ENCODE measurements at places on chromosomes 12 and 14. TPM values are rescaled to one million over a fixed set of nuclear protein-coding genes. Genes with fewer than 3 reads are reported as not detected.

The CD4 gene
- 290 TPM for total RNA-seq

The DGLUCY gene
- 58.1 TPM for total RNA-seq

The TGM1 gene
- 3.7 TPM for total RNA-seq

The ASB2 gene
- total RNA-seq: 40.6 TPM

The APOLD1 gene
- 4.4 TPM for total RNA-seq

The RBP5 gene
- total RNA-seq: 0.21 TPM

The TEX52 gene
- 0.19 TPM for total RNA-seq

The KRT6B gene
- not detected for total RNA-seq

The GPD1 gene
- total RNA-seq: 0.10 TPM

The CLEC4E gene
- not detected for total RNA-seq

The GPR137C gene
- 0.12 TPM for total RNA-seq

The C3AR1 gene
- 0.94 TPM for total RNA-seq

The MMP17 gene
- 0.48 TPM for total RNA-seq

The PMCH gene
- total RNA-seq: not detected

The BDKRB2 gene
- total RNA-seq: 0.12 TPM

The FAM90A1 gene
- 0.41 TPM for total RNA-seq

The ST8SIA1 gene
- total RNA-seq: 9.5 TPM

The NKX2-1 gene
- not detected for total RNA-seq

The SLC25A21 gene
- total RNA-seq: not detected

The PARP2 gene
- total RNA-seq: 47.3 TPM

The RTL1 gene
- total RNA-seq: not detected

The LRRC9 gene
- not detected for total RNA-seq

The TSPAN9 gene
- 0.87 TPM for total RNA-seq

The PLA2G1B gene
- total RNA-seq: not detected

The PCED1B gene
- 136 TPM for total RNA-seq

The SSPN gene
- total RNA-seq: not detected

The GALNT16 gene
- total RNA-seq: not detected

The HOXC12 gene
- not detected for total RNA-seq

The MYF6 gene
- not detected for total RNA-seq

The CACNA2D4 gene
- 11.7 TPM for total RNA-seq

The PAH gene
- total RNA-seq: not detected

The SLC6A13 gene
- not detected for total RNA-seq

The SMCO2 gene
- total RNA-seq: not detected

The C14orf180 gene
- not detected for total RNA-seq

The IGFBP6 gene
- total RNA-seq: 4.9 TPM

The NDUFA9 gene
- 119 TPM for total RNA-seq

The TAS2R42 gene
- not detected for total RNA-seq

The KRT79 gene
- not detected for total RNA-seq

The CLEC4C gene
- not detected for total RNA-seq

The EID3 gene
- 4.7 TPM for total RNA-seq

The ATP5MC2 gene
- 378 TPM for total RNA-seq

The RNF31 gene
- total RNA-seq: 75.5 TPM

The LBHD2 gene
- not detected for total RNA-seq

The TMEM253 gene
- not detected for total RNA-seq

The APOF gene
- total RNA-seq: not detected

The CELA1 gene
- total RNA-seq: 0.24 TPM

The ERP27 gene
- 1.5 TPM for total RNA-seq
